ENCODE measurements at places on chromosomes 4 and X.

- no peak for DNase-seq
Measured at GRCh38 chr4:94430406-94430805, 21.3 kb upstream of the PDLIM5 start.

DNA sequence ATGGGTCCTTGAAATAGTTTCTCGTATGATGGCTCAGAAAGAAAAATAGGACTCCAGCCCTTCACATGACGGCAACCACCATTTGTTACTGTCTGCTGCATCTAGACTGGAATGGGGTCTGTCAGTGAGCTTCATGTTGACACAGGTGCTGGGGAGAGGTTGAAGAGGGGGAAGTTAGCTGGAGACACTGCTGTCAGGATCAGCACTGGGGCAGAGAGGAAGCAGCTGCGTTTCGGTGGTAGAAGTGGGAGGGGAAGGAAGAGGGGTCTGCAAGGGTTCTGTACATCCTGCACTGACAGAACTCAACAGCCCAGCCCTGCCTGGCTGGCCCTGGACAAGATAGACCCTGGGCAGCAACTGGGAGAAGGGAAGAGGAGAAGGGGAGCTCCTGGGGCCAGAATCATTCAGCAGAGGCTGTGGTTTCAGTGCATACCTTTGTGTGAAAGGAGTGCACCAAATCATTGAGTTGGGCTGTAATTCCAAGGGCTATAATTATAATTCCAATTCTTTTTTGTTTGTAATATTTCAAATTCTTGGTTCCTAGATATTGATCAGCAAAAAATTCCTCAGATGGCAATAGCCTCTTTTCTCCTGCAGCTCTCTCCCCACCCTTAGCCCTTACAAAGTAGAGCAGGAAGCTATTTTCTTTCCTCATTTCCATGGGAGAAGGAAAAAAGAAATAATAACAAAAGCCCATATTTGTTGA is 119.4 kb upstream of the C1GALT1C1 start:
- DNase-seq, result no peak

DNA sequence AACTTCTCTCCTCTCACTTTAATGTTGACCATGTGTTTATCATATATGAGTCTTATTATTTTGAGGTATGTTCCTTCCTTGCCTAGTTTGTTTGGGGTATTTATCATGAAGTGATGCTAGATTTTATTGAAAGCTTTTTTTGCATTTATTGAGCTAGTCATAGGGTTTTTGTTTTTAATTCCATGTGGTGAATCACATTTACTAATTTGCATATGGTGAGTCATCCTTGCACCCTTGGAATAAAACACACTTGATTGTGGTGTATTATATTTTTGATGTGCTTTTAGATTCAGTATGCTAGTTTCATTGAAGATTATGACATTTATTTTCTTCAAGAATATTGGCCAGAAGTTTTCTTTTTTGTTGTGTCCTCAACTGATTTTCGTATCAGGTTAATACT is 464.6 kb downstream of the PCDH18 start:
- no peak for DNase-seq

DNA sequence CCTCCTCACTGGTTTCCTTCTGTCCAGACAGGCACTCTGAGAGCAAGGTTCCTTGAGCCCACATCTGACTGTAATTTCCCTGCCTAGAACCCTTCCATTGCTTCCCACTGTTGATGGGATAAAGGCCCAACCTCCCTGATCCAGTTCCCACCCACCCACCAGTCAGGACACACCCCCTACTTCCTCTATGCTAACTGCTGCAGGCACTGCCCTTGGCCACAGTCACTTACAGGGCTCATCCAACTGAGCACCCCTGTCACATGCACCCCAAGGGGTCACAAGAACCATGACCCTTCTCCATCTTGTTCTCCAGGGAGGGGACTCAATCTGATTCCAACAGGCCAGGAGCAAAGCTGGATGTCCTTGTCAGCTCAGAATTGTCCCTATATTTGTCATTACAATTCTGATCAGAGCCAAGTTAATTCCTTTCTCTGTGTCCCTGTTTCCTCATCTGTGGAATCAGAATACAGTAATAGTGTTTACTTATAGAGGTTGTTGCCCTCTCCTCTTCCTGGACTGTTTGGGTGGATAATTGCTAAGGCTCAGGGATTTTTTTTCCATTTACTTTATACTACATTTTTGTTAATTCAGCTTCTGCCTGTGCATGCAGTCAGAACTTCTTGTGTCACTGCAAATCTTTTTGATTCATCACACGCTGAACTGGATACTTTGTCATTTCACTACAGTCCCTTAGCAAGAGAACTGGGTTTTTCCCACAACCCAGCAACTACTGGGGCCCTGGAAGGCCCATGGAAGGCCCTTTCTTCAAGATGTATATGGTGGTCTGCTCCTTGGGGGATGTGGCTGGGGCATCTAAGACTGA is 105.6 kb upstream of the MAMLD1 start:
- DNase-seq, result no peak

GRCh38 chr4:161160718-161161117 is 1003.1 kb downstream of the FSTL5 start:
- no peak for DNase-seq

DNA sequence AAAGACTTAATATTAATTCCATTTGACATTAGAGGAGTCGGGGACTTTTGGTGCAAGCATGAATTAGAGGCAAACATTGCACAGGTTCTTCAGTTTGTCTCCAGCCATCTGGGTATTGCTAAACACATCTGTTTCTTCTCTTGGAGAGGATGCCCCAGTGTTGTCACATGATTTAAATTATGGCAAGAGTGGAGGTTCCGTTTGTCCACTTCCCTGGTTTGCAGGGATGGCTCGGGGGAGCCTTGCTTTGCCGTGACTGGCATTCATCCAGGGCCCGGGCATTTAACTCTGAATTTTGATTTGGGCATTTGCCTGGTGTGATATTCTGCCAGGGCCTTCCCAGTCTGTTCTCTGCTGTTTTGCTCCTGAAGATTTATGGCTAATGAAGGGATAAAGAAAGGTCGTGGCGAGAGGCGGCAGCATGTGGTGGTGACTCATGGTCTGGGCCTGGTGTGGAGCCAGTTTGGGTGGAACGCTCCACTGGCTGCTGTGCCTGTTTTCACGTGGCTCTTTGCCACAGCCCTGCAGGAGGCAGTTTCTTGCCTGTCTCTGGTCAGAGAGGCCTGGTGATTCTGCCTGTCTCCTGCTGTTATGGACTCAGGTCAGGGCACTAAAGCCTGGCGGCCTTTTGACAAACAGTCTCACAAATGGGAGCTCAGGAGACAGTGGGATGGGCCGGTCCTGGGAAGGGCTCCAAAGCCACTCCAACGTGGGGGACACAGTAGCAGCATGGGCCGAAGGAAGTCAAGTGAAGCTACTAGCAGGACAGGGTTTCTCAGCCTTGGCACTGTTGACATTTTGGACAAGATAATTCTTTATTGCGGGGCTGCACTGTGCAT is 99.4 kb upstream of the PGRMC2 start:
- DNase-seq, result no peak

- no peak for DNase-seq
Measured at GRCh38 chr4:161555689-161556660, 607.8 kb downstream of the FSTL5 start.

GRCh38 chrX:72202792-72203401 is 21.3 kb downstream of the PIN4 start:
- DNase-seq, result no peak

- no peak for DNase-seq
Measured at GRCh38 chrX:153993079-153993478, 20.5 kb downstream of the TMEM187 start.

- no peak for DNase-seq
Measured at GRCh38 chrX:288561-288991, 7.4 kb downstream of the PLCXD1 start.

DNA sequence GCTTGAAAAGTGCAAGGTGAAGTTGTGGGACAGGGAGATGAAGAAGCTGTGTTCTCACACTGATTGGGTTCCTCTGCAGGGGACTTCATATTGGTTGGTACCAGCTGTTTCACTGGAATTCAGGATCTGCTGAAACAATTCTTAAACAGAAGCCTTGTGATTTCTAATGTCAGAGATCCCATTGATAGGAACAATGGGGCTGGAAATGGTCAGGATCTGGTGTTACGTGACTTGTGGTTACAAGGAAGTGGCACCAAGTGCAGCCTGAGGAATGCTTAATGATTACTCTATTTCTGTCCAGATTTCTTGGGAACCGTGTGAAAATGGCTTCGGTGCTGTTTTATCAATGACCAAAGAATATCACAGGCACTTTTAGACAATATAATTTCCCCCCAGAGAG is 68.1 kb downstream of the MOSPD2 start:
- no peak for DNase-seq
